HFFc6 (cell line): ENCODE measurements at places on chromosomes 12 and 14. TPM values are rescaled to one million over a fixed set of nuclear protein-coding genes. Genes with fewer than 3 reads are reported as not detected.
A peak's percentile ranks its signal among the peaks of the same experiment; 100 is the strongest.

The C12orf54 gene
- not detected in 3 replicates for total RNA-seq

The LHX5 gene
- not detected in 3 replicates for total RNA-seq

The LTBR gene
- 102 to 117 TPM (median 115 TPM) in 3 replicates for total RNA-seq

The LALBA gene
- total RNA-seq = not detected in 3 replicates

The RTN1 gene
- not detected in 3 replicates for total RNA-seq

The DLK1 gene
- total RNA-seq = not detected in 3 replicates

The HPD gene
- total RNA-seq = 0.17 TPM in 1 of 2 replicates, not detected in the other

The TAS2R50 gene
- not detected in 2 replicates for total RNA-seq

The CMTM5 gene
- not detected in 2 replicates for total RNA-seq

The CLEC9A gene
- total RNA-seq = not detected in 3 replicates

The FOXA1 gene
- 0.36 to 7.6 TPM (median 0.78 TPM) in 3 replicates for total RNA-seq

The NTS gene
- total RNA-seq = not detected in 3 replicates

DNA sequence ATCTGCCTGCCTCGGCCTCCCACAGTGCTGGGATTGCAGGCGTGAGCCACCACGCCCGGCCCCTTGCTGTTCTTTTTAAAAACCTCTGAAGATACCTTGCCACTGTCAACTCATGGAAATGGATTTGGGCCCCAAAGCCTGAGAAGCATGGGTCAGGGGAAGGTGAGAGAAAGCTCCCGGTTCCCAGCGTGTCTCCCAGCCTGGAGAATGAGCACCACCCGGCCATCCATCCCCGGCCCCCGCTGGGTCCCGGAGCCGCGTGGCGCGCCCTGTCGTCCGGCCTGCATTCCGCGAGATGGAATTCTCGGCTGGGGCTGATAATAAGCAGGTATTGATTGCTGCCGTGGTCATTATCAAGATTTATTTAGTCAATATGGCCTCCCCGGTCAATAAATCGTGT, 126.5 kb upstream of the MYL2 start:
- no peak for DNase-seq
- H3K4me1 ChIP-seq = no peaks in the 10 kb centered on the region
- no peaks in the 10 kb centered on the region for H3K36me3 ChIP-seq
- peaks cover 5% of the 10 kb centered on the region for H3K27me3 ChIP-seq

DNA sequence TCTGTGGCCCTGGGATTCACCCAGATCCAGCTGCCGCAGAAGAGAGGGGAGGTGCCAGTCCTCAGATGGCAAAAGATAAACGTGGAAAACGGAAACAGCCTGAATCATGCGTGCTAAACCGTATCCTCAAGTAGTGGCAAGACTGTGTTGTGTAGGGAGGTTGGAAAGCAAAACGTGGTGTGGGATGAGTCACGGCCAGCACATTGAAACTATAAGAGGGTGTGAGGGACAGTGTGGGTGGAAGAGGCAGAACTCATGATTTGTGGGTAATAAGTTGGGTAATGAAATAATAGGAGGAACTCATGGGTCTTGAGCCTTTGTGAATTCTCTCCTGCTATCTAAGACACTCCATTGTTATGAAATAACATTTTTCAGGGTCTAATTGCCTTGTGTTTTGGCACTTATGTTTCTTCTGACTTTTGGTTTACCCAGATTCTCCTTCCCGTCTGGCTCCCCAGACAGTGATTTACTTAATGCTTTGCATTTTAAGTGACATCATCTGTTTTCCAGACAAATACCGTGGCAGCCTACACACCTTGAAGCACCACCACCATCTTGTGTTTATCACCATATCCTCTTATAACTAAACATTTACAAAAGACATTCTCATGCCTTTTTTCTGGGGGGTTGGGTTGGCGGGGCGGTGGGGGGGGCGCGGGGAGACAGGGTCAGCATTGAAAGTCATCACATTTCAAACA, 62.3 kb upstream of the PTCSC3 start:
- H3K4me1 ChIP-seq = peaks cover 8% of the 10 kb centered on the region
- H3K27me3 ChIP-seq = peaks cover 2% of the 10 kb centered on the region
- H3K4me3 ChIP-seq = peak overlapping the region; percentile 2; the same call in 1 of the 2 replicates
- DNase-seq = peak; percentile 39
- H3K36me3 ChIP-seq = no peaks in the 10 kb centered on the region

DNA sequence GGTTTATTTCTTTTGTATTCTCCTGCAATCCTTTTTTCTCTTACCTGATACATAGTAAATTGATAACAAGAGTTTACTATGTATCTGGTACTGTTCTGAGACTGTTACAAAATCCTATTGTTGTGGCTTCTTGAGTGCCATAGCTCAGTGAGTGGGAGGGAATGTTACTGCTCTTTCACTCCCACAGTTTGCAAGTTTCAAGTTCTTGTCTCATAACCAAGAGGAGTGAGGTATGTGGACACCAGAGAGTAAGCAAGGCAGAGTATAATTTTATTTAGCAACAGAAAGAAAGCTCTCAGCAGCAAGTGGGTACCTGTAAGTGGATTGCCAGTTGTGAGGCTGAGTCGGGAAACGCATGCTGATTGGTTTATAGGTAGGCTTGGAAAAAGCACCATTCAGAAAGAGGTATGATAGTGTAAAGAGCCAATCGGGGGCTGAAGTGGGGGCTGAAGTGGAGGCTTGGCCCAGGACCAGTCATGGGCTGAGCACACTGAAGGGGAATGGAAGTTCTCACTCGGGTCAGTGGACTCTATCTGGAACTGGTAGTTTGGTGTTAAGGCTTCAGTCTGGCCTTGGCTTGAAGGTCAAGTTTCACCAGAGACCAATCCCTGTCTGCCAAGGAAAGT, 850.8 kb downstream of the TMTC2 start:
- no peak overlapping the region for H3K4me3 ChIP-seq
- H3K4me1 ChIP-seq = no peaks in the 10 kb centered on the region
- H3K27ac ChIP-seq = no peak overlapping the region
- no peaks in the 10 kb centered on the region for H3K36me3 ChIP-seq
- H3K27me3 ChIP-seq = peaks cover 1% of the 10 kb centered on the region; the same call in 1 of the 2 replicates

GRCh38 chr12:45601390-45601789, 128.1 kb upstream of the ARID2 start:
- no peak for DNase-seq
- H3K36me3 ChIP-seq = peaks cover 12% of the 10 kb centered on the region
- no peak overlapping the region for H3K27ac ChIP-seq
- H3K4me3 ChIP-seq = no peak overlapping the region
- H3K4me1 ChIP-seq = no peaks in the 10 kb centered on the region

GRCh38 chr12:50615907-50616296, 111.1 kb downstream of the DIP2B start:
- peak overlapping the region; percentile 82 for H3K27ac ChIP-seq
- DNase-seq = peak; percentile 76
- peak overlapping the region; percentile 43 for H3K4me3 ChIP-seq

GRCh38 chr12:1467710-1468109, 126.7 kb downstream of the FBXL14 start:
- no peak overlapping the region for H3K27ac ChIP-seq
- H3K27me3 ChIP-seq = peaks cover 2% of the 10 kb centered on the region
- H3K36me3 ChIP-seq = peaks cover 42% of the 10 kb centered on the region
- peaks cover 44% of the 10 kb centered on the region for H3K4me1 ChIP-seq

DNA sequence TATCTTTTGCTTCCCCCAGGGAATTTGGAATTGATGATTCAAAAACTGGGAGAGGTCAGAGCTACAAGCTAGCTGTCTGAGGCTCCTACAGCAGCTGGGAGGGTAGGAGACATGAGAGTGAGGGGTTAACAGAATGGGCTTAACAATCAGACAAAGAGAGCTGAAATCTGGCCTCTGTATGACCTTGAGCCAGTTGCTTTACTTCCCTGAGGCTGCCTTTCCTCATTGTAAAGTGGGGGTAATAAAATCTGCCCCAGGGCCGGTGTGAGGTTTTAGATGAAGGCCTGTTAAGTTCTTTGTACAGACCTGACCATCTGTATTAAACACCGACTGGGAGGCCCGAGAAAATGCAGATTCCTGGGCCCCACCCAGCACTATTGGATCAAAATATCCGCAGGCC, 164.3 kb upstream of the NOS1 start:
- H3K27ac ChIP-seq = no peak overlapping the region
- DNase-seq = no peak
- H3K36me3 ChIP-seq = no peaks in the 10 kb centered on the region
- H3K27me3 ChIP-seq = no peaks in the 10 kb centered on the region
- H3K4me3 ChIP-seq = no peak overlapping the region
- no peaks in the 10 kb centered on the region for H3K4me1 ChIP-seq

- H3K4me3 ChIP-seq = peak overlapping the region; percentile 2
- H3K4me1 ChIP-seq = peaks cover 66% of the 10 kb centered on the region
- no peaks in the 10 kb centered on the region; the same call in 1 of the 2 replicates for H3K27me3 ChIP-seq
- peak overlapping the region; percentile 79 for H3K27ac ChIP-seq
These were observed 189.7 kb upstream of the CDKN3 start for GRCh38 chr14:54207075-54207474.

DNA sequence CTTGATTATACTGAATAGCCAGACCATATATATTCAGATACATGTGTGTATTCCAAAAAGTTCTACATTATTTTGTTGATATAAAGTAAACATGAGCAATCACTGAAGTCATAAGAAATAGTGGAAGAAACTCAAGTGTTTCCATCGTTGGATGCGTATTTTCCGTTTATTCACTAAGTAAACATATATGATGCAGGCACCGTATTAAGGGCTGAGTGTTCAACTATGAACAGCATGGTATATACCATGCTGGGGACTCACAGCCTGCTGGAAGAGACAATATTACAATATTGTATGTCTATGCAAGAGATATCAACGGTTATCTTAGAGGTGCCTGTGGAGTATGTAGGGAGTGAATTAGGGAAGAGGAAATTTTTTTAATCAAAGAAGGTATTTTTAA, 1.2 kb downstream of the PYROXD1 start:
- no peak for DNase-seq
- H3K27me3 ChIP-seq = no peaks in the 10 kb centered on the region
- H3K36me3 ChIP-seq = peaks cover 16% of the 10 kb centered on the region
- peak overlapping the region; percentile 98 for H3K27ac ChIP-seq
- H3K4me1 ChIP-seq = peaks cover 51% of the 10 kb centered on the region

DNA sequence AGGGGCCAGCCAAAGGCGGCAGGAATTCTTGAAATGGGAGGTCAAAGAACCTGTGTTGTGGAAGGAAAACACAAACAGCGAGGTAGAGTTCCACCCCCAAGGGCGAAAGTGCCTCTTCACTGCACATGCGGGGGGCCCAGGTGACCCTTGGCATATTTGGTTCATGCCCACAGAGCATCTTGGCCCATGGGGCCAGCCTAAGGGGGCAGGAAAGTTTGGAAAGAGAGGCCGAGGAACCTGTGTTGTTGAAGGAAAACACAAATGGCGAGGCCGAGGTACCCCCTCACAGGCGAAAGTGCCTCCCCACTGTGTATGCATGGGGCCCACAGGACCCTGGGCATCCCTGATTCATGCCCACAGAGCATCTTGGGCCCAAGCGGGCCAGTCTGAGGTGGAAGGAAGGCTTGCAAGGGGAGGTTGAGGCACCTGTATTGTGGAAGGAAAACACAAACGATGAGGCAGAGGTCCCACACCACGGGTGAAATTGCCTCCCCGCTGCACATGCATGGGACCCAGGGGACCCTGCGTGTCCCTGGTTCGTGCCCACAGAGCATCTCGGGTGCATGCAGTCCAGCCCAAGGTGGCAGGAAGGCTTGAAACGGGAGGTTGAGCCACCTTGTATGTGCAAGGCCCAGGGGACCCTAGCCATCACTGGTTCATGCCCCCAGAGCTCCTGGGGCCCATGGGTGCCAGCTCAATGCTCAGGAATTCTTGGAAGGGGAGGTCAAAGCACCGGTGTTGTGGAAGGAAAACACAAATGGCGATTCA, 384.1 kb downstream of the ALG10 start:
- H3K27ac ChIP-seq = no peak overlapping the region
- no peak for DNase-seq
- H3K27me3 ChIP-seq = no peaks in the 10 kb centered on the region
- peaks cover 21% of the 10 kb centered on the region for H3K36me3 ChIP-seq

DNA sequence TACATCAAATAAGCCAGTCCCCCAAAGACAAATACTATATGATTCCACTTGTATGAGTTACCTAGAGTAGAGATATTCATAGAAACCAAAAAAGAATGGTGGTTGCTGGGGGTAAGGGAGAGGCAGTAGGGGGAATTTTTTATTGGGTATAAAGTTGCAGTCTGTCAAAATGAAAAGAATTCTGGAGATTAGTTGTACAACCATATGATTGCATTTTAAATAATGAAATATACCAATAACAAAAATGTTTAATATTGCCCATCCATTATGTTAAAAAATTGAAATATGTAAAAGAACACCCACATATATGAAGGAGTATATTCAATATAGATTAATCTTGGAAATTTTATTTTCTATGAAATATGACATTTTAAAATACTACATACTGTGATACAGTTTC, 1383.5 kb downstream of the FSCB start:
- H3K27ac ChIP-seq = no peak overlapping the region
- H3K36me3 ChIP-seq = peaks cover 5% of the 10 kb centered on the region; the same call in 1 of the 2 replicates
- DNase-seq = no peak
- H3K4me3 ChIP-seq = no peak overlapping the region

DNA sequence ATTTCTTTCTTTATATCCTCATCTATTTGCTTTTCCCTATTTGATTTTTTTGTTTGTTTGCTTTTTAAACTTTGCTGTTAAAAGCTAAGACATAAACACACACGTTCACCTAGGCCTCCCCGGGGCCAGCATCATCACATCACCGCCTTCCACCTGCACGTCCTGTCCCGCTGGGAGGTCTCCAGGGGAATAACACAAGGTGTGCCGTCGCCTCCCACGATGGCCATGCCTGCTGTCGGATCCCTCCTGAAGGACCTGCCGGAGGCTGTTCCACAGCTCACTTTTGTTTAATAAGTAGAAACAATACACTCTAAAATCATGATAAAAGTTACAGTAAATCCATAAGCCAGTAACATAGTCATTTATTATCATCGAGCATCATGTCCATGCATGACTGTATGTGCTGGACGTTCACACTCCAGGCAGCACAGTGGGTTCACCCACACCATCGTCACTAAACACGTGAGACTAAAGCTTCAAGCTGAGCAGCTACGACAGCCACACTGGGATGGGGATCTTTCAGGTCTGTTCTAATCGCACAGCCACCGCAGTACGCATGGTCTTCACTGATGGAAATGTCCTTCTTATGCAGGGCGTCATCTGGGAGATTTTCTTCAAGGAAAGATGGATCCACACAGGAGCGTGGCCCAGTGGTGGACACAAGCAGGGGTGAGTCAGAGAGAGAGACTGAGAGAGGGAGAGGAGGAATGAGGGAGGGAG, 3.6 kb downstream of the RIMBP2 start:
- no peak overlapping the region for H3K4me3 ChIP-seq
- no peak for DNase-seq
- H3K27ac ChIP-seq = no peak overlapping the region
- peaks cover 4% of the 10 kb centered on the region; the same call in 1 of the 2 replicates for H3K27me3 ChIP-seq
- H3K4me1 ChIP-seq = no peaks in the 10 kb centered on the region
- no peaks in the 10 kb centered on the region; the same call in 1 of the 2 replicates for H3K36me3 ChIP-seq

- peaks cover 9% of the 10 kb centered on the region for H3K4me1 ChIP-seq
- peaks cover 18% of the 10 kb centered on the region for H3K27me3 ChIP-seq
- DNase-seq = no peak
- no peaks in the 10 kb centered on the region for H3K36me3 ChIP-seq
These were observed 95.4 kb upstream of the SFSWAP start for GRCh38 chr12:131615326-131616042.

DNA sequence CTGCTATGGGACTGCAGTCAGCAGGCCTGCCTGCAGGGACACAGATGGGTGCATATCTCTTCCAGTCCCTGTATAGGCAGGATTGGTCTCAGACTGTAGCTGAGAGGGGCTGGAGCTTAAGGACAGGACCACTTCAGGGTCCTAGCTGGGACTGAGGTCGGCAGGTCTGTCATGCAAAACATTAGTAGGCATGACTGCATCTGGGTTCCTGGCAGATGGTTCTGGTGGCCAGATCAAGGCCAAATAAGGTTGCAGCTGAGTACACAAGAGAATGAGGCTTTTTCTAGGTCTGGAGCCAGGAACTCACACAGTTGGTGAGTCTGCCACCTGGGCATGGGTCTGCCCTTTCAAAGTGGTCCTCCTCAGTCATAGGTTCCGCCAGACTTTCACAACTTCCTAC, 155.8 kb downstream of the TPH2 start:
- no peak for DNase-seq
- H3K4me1 ChIP-seq = no peaks in the 10 kb centered on the region
- H3K4me3 ChIP-seq = no peak overlapping the region
- no peaks in the 10 kb centered on the region for H3K36me3 ChIP-seq
